ENCODE measurements at places on chromosomes 13 and 19. TPM values are rescaled to one million over a fixed set of nuclear protein-coding genes. Genes with fewer than 3 reads are reported as not detected.

ZNF606 gene
- 6.4 TPM for total RNA-seq

TEX26 gene
- not detected for total RNA-seq

C19orf67 gene
- not detected for total RNA-seq

ZNF324 gene
- total RNA-seq: 9.0 TPM

SPRED3 gene
- 1.7 TPM for total RNA-seq
